ENCODE measurements at places on chromosomes 1 and 21.

- peak; percentile 25 for DNase-seq
These were observed 950 bp upstream of the INKA2 start for GRCh38 chr1:111739925-111740765.

GRCh38 chr1:39677645-39678044 is 5.7 kb upstream of the NT5C1A start:
- DNase-seq, result no peak

- no peak for DNase-seq
These were observed 46.5 kb downstream of the TRAPPC10 start for GRCh38 chr21:44058652-44058964.

GRCh38 chr1:212595787-212596714 is 12.5 kb upstream of the ATF3 start:
- DNase-seq, result peak; percentile 57

- DNase-seq, result peak; percentile 66
These were observed 4.2 kb upstream of the IL19 start for GRCh38 chr1:206766251-206766856.

DNA sequence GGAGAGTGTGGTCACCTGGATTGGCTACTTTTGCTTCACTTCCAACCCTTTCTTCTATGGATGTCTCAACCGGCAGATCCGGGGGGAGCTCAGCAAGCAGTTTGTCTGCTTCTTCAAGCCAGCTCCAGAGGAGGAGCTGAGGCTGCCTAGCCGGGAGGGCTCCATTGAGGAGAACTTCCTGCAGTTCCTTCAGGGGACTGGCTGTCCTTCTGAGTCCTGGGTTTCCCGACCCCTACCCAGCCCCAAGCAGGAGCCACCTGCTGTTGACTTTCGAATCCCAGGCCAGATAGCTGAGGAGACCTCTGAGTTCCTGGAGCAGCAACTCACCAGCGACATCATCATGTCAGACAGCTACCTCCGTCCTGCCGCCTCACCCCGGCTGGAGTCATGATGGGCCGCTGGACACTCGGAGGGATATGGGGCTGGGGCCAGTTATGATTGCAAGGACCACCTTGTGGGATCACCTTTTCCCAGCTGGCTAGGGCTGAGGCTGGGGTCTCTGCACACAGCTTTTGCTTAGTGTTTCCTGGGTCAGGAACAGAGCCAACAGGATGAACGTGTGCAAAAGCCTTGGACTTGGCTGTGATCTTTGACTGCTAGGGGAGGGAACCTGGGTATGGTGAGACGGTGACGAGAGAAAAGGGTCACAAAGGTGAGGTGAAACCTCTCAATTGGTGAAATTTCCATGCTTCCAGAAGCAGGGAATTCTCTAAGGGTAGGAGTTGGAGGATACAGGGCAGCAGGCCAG is 4.3 kb upstream of the GNAI3 start:
- DNase-seq, result no peak

GRCh38 chr1:1119272-1119890 is 3.5 kb upstream of the C1orf159 start:
- DNase-seq, result no peak

Measured in stimulated activated CD4-positive, alpha-beta T cell treated with anti-CD3 and anti-CD28 coated beads, Interleukin-2, amount 100 ng/mL, for 24 hours (primary cell).